Brain (organoid and tissue), 16 donors: ENCODE measurements at places on chromosomes 7 and 10.

DNA sequence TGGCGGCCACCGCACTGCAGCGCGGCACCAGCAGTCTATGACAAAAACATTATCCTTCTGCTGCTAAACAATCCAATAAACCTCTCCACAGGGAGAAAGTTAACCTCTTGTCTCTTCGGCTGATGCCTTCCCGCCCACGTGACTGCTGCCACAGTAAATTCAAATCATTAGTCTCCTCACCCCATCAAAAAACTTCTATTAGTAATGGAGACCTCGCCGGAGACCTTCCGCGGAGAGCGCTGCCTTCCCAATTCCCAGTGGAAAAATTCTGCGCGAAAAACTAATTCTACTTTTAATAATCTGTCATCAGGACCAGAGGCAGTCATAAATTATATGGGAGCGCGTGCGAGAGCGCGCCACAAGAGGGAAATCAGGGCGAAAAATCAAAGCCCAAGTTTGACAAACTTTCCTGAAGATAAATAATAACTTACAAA lies 90.0 kb upstream of the PAX2 start:
- DNase-seq = no peak

GRCh38 chr10:129728246-129728820 lies 235.7 kb downstream of the EBF3 start:
- no peak for DNase-seq

- DNase-seq = peak; percentile 32
Measured at GRCh38 chr7:134669845-134670373, 23.3 kb downstream of the BPGM start.

- no peak for DNase-seq
Measured at GRCh38 chr7:87310790-87311419, 34.6 kb upstream of the CROT start.

- DNase-seq = no peak
Measured at GRCh38 chr10:79001082-79001885, 67.5 kb upstream of the ZMIZ1 start.

GRCh38 chr10:58712141-58712540 lies 199.5 kb downstream of the BICC1 start:
- peak; percentile 25 for DNase-seq

DNA sequence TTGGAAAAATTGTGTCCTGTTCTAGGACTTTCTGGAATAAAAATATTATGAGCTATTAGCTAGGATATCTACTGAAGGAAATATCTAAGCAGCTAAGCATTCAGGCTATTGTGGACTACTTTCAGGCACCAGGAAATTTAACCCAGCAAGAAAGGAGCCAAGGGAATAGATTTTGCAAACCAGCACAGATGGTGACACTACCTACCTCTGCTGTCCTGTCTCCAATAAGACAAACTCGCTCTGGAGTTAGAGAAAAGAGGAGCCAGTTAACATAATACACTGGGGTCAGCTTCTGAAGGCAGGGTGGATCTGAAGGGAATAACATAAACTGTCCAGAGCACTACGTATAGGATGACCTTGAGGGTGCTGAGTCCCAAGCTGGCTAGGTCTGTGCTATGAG lies 223.7 kb upstream of the PRSS58 start:
- no peak for DNase-seq

- DNase-seq = no peak
Measured at GRCh38 chr7:111357691-111358090, 204.6 kb downstream of the IMMP2L start.

GRCh38 chr10:61257136-61257535 lies 196.0 kb downstream of the TMEM26 start:
- DNase-seq = no peak

- no peak for DNase-seq
Measured at GRCh38 chr10:102802920-102803534, 34.2 kb downstream of the CYP17A1 start.

- no peak for DNase-seq
Measured at GRCh38 chr7:24748521-24748920, 8.7 kb downstream of the GSDME start.

GRCh38 chr10:96397902-96398301 lies 39.1 kb upstream of the OPALIN start:
- DNase-seq = no peak

DNA sequence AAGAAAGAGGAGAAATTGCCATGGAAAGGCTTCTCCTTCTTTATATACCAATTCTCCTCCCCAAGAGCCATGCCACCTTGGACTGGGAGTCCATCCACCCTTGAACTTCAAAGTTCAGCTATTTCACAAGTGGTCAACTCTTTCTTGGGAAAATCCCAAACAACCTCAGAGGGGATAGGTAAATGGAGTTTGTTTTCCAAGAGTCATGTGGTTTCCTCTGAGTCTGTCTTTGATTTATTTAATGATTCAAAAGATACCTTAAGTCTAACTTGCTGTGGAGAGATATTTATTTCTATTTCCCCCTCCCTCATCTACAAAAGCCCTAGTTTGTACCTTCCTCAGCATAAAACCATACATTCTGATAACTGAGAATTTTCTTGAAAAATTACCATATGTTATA lies 758.6 kb upstream of the IGFBP3 start:
- no peak for DNase-seq

- no peak for DNase-seq
Measured at GRCh38 chr7:1712907-1713501, 42.9 kb downstream of the ELFN1 start.

DNA sequence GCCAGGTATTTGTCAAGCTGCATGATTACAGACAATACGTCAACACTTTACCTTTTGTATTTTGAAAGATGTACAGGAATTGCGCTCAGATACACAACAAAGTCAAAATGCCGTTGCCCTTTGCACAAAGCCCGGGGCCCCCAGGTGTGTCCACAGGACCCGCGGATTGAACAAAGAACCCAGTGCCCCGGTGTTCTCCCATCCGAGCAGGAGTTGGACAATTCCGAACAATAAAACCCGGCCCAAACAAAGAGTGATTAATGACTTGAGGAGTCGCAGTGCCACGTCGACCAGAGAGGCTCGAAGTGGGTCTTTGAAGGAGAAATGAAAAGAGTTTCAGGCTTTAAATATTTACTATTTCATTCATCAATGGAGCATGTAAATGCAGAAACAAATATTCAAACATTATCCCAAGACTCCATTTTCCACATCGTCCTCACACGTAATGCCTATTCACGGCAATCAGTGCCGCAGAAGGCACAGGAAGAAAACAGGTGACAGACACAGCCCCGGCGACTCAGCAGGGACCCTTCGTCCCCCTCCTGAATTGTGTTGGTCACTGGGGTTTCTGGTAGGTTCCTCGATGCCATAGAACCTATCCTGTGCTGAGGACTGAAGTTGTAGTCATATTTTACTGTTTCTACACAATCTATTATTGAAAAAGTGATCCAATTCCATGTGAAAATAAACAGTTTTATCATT lies 70.9 kb upstream of the MGMT start:
- no peak for DNase-seq
